Muscle of arm (tissue), 14 donors: ENCODE measurements at places on chromosomes 1 and 21. TPM values are rescaled to one million over a fixed set of nuclear protein-coding genes. Genes with fewer than 3 reads are reported as not detected.

The KRTAP10-10 gene
- polyA plus RNA-seq, result not detected

The ETV3L gene
- not detected for polyA plus RNA-seq

The TMEM167B gene
- polyA plus RNA-seq, result 37.2 TPM

The KMO gene
- 0.38 TPM for polyA plus RNA-seq

The CDCA8 gene
- polyA plus RNA-seq, result 13.0 TPM

The IL19 gene
- polyA plus RNA-seq, result not detected

The BATF3 gene
- polyA plus RNA-seq, result not detected

The MYBPH gene
- polyA plus RNA-seq, result 367 TPM

The CAMK1G gene
- polyA plus RNA-seq, result 0.18 TPM

The CD247 gene
- polyA plus RNA-seq, result 0.46 TPM

The CHIA gene
- polyA plus RNA-seq, result not detected

The SMCP gene
- not detected for polyA plus RNA-seq

The IGSF21 gene
- polyA plus RNA-seq, result not detected

The TNFRSF9 gene
- 0.08 TPM for polyA plus RNA-seq
